Adipocyte (in vitro differentiated cells): ENCODE measurements at places on chromosomes 4 and X.

DNA sequence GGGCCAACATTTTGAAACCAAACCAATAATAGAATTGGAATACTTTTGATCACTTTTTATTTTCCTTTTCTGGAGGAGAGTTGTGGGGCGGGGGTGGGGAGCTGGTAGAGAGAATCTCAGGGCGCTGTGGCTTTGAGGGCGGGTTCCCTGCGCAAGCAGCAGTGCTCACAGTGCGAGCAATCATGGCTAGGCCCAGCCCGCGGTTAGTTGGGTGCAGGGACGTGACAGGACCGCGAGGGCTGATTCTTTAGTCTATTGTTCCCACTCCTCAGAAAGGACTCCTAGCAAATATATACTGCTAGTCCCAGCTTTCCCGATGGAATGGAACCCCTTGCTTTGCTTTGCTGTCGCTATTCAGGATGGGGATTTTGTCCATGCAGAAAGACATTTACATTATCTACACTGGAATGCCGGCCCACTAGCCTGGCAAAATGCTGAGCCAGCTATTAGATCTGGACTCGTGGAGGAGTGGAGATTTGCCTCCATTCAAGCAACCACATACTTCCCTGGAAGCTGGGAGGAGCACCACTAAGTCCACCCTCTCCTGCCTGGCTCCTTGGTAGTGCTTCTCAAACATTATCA is 23.9 kb upstream of the APLN start:
- DNase-seq: no peak

DNA sequence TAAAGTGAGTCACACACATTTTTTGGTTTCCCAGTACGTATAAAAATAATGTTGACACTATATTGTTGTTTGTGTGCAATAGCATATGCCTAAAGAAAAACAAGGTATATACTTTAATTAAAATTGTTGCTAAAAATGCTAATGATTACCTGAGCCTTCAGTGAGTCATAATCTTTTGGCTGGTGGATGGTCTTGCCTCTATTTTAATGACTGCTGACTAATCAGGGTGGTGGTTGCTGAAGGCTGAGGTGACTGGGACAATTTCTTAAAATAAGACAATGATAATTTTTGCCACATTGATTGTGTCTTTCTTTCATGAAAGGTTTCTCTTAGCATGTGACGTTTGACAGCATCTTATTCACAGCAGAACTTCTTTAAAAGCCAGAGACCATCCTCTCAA is 21.0 kb upstream of the ANXA10 start:
- DNase-seq: no peak

DNA sequence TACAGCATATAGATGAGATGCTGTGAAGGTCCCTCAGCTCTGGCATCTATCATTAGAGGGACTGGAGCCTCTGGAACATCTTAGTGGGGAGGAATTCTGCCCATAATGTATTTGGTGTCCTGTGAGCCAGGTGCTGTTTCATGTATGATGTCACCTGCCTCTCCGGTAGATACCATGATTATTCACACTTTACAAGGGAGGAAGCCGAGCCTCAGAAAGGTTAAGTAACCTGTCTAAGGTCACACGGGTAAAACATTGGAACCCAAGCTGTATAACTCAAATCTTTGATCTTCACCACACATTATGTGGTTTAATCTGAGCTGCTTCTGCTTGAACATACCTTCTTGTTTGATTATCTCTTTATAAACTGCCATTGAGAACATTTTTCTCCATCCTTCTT is 442.8 kb downstream of the BCOR start:
- DNase-seq: no peak

- no peak for DNase-seq
These were observed at the start of gene ARHGAP4 for GRCh38 chrX:153925739-153926551. Gene ARHGAP4 (minus strand): TSS chrX:153926264. CDS start chrX:153926202, 62 bp downstream.

DNA sequence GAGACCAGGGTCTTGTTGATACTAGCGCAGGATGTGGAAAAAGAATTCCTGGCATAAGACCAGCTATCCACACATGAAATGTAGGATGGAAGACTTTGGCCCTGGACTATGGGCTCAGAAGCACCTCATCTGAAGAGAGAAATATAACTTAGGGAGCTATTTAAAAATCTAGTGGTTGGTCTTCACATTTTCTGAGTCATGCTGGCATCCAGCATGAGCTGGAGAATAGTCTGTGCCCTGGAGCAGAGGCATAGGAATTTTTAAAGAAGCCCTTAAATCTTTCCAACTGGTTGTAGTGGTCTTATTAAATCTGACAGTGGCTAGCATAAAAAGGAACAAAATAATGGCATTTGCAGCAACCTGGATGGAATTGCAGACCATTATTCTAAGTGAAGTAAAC is 86.3 kb downstream of the SMARCA5 start:
- DNase-seq: peak; percentile 55

DNA sequence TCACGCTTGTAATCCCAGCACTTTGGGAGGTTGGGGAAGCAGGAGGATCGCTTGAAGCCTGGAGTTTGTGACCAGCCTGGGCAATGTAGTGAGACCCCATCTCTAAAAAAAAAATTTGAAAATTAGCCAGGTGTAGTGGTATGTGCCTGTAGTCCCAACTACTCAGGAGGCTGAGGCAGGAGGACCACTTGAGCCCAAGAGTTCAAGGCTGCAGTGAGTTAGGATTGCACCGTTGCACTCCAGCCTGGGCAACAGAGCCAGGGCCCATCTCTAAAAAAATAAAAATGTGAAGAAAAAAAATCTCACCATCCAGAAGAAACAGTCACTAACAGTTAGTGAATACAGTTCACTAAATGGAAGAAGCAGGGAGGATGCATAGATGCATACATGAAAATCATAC is 34.8 kb downstream of the TMEM271 start:
- no peak for DNase-seq

GRCh38 chr4:113303315-113303714 is 253.9 kb downstream of the ANK2 start:
- DNase-seq: no peak

DNA sequence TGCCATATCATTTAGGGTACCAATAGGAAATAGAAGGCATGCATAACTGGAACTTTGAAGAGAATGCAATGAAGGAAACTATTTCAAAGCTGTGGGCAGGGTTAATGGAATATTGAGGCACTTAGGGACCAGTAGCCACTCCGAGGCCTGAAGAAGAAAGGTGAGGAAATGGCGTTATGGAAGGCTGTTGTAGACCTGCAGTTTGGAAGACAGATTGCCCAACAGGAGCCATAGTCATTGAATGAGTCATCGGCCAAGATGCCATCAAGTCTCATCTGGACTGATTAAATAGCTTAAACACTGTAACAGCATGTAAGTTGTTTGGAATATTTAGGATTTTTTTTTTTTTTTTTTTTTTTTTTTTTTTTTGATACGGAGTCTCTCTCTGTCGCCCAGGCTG is 11.6 kb downstream of the CXCL13 start:
- no peak for DNase-seq

- DNase-seq: peak; percentile 28
These were observed 52.0 kb downstream of the INTS6L start for GRCh38 chrX:135572436-135572835.

DNA sequence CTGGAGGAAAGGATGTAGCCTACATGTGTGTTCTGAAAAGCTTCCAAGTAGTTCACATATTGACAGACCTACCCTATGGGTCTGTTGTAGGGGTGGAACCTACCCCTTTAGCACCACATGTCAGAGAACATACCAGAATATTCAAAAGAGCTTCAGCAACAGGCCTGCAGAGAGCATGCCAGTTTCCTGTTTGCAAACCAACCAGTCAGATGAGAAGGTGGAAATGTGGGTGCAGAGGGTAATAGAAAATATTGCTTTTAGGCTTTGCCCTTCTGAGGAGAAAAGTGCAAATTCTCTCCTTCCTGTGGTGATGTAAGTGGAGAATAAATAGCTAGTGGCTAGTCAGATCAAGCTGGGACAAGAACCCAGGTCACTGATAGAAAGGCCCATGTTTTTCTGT is 16.4 kb downstream of the INTS6L start:
- no peak for DNase-seq

DNA sequence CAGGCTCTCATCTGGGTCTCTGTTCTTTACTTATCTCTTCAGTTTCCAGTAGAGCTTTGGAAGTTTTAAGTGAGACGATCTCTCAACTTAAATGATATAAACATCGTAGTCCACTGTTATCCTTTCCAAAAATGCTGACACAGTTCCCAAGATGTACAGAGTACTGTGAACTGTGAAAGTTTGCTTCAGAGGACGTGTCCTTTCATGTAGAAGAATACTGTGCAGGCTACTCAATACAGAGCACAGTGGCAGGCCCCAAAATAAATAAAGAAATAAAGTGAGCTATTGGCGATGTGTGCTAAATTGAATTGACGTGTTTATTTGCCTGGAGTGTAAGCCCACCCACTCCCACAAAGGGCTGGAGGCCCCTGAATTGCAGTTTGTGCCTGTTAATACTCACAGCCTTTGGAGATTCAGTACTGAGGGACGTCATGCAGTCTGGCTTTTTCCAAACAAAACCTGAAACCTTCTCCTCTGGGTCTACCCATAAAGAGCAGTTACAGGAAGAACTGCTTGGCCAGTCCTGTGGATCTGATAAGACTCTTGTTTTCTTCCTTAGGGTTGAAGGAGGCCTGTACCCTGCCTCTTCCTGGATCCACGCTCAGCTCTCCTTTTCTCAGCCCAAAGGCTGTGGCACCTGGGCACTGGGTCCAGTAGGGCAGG is 66.1 kb downstream of the SOWAHB start:
- DNase-seq: no peak

- DNase-seq: no peak
These were observed 114.8 kb downstream of the KDR start for GRCh38 chr4:55010550-55010949.

DNA sequence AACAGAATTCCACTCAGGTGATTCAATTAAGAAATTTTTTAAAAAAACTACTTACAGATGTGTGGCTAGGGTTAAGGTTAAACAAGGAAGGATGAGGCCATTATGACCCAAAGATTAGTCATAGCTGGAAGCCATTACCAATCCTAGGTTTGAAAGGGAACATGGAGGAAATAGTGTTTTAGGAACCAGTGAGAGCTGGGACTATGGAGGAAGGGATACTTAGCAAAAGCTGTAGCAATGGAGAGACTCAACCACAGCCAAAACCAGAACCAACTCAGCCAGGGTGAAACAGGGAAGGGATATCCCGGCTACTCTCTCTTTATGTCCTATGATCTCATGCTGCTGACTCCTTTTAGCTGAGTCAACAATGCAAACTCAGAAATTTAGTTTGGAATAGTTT is 148.6 kb upstream of the CNKSR2 start:
- no peak for DNase-seq

DNA sequence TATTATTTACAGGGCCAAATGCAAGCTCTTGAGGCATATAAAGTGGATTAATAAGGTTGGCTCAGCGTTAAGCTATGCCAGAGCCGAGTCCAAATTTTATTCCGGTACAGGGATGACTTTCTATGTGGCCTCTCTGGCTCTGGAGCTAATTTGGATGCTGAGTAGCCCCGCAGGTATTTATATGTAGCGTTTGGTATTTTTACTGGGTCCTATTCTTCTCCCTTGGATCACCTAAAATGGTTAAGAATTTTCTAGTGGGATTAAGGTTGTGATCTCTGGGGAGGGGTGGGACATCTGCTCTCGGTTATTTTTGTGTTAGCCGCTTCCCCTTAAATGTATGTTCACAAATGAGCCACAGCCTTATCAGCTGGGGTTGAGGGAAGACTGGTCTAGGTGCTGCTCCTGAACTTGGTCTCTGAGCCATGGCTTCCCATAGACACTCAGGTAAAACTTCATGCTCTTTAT is 49.4 kb downstream of the FHL1 start:
- peak; percentile 47 for DNase-seq

DNA sequence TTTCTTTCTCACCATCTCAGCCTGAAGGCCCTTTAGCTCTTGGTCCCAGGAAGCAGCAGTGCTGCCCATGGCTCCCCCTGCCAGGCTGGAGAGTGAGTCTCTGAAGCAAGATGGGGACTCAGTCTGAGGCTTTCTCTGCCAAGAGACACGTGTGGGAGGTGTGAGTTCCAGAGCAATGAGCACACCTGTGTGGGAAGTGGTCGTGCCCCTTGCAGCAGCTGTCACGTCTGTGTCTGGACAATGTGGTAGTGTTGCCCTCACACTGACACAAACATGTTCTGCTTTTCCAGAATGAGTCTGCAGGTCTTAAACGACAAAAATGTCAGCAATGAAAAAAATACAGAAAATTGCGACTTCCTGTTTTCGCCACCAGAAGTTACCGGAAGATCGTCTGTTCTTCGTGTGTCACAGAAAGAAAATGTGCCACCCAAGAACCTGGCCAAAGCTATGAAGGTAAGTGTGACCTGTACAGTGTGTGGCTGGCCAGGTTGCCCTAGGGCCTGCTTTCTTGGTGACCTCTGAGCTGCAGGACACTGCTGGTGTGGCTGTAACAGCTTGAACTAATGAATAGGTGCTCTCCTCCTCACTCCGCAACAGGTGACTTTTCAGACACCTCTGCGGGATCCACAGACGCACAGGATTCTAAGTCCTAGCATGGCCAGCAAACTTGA is 1.9 kb downstream of the TACC3 start:
- no peak for DNase-seq

DNA sequence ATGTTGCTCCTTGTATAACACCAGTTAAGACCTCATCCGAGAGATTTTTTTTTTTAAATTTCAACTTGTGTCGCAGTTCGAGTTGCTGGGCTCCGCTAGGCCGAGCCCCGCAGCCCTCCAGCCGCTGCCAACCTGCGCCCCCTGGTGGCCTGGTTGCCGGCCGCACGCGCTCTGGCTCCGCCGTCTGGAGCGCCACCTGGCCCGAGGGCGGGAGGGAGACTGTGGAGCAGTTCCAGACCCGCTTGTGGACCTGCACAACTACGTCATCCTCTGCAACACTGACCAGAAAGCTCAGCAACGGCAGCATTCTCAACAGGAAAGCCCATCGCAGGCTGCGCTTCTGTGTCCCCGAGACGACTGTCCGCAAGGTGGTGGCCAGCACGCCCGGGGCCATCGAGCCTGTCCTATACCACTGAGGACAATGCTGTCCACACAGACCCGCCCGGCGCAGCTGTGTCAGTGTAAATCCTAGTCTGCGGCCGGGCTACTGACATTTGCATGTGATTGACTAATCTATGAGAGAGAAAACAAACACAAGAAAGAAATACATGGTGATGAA is 39.1 kb downstream of the ARL9 start:
- peak; percentile 92 for DNase-seq

GRCh38 chrX:97609357-97609756 is 725.6 kb downstream of the RPA4 start:
- no peak for DNase-seq

- no peak for DNase-seq
These were observed 86.0 kb downstream of the SCD5 start for GRCh38 chr4:82712561-82712960.

GRCh38 chr4:144611850-144612249 is 34.1 kb upstream of the HHIP start:
- DNase-seq: no peak

- DNase-seq: peak; percentile 27
These were observed 60.4 kb downstream of the PCDH18 start for GRCh38 chr4:137471895-137472294.

DNA sequence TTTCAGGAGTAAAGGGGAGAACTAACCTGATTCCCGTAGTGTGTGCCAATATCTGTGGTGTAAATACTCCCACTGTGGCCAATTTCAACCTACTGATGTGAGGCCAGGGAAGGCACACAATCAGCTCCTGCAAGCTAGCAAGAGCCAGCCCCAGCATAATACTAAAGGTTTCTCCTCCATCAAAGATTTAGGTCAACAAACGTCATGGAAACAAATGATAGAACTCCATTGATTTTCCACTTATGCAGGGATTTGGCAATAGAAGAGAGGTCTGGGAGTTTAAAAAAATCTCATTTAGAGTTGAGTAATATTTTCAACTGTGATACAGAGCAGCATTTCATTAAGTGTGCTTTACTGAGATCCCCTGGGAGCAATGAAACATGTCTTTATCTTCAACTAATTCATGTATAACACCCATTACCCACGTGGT is 15.8 kb upstream of the VEGFD start:
- DNase-seq: no peak
